ENCODE measurements at places on chromosomes 12 and 14. TPM values are rescaled to one million over a fixed set of nuclear protein-coding genes. Genes with fewer than 3 reads are reported as not detected.

TAS2R7 gene
- not detected for total RNA-seq

DNA sequence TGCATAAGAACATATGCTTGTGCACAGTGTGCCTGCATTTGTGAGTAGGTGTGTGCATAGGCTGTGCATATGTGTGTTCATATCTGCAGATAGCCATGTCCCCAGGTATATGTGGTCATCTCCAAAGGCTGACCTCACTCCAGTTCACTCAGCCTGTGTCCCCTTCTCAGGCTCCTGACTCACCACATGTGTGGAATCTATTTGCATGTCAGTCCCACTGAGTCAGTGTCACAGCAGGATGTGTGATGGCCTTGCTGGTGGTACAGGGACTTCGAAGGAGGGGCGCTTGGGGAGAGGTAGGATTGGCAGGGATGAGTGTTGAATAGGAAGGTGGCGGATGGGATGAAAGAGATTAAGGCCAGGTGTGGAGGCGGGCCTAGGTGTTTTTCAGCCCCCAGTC, 35.5 kb downstream of the KRT80 start:
- no peak for ATAC-seq

GRCh38 chr12:92574051-92574783, 128.6 kb upstream of the PLEKHG7 start:
- no peak for ATAC-seq

GRCh38 chr12:109288571-109288970, 20.5 kb downstream of the FOXN4 start:
- ATAC-seq: no peak

TBX3 gene
- total RNA-seq: 6.9 TPM

GRCh38 chr14:41604721-41605531, 1.8 kb upstream of the LRFN5 start:
- ATAC-seq: peak; percentile 52

DNA sequence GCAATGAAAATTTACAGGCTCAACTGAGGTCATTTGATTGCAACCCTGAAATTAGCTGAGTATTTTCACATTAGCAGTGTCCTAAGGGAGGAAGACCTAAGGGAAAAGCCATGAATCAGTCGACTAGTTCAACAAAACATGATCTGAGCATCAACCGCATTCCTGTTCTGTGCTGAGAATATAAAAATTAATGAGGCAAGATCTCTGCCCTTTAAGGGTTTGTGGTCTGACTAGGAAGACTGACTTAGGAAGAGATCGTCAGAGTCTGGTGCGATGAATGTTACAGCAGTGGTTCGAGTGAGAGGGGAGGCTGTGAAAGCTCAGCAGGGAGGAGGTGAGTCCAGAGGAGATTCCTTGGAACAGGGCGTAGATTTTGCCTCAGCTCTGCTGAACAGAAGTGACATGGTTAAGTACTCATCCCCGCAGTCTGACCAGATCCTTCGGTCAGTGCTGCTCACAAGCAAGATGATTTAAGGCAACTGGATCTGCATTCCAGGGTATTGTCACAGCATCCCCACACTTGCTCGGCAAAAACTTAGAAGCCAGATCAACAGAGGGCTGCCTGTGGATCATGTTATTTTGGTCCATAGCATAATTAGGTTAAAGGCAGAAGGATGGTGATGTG, 49.6 kb downstream of the BMAL2 start:
- ATAC-seq: peak; percentile 31

- ATAC-seq: no peak
Measured at GRCh38 chr14:101084436-101084826, 180.9 kb upstream of the RTL1 start.

DNA sequence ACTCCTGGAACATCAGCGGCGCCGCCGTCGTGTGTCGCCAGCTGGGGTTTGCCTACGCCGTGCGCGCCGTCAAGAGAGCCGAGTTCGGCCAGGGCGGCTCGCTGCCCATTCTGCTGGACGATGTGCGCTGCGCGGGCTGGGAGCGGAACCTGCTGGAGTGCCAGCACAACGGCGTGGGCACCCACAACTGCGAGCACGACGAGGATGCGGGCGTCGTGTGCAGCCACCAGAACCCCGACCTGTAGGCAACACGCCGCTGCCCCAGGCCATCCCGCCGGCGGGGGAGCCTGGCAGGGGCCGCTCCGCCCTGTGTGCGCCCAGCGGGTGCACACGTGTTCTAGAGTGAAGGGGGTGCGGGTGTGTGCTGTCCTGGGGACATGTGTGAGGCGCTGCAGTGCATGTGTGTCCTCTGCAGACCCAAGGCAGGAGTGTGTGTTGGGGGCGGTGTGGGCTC, 8.7 kb upstream of the CYP46A1 start:
- ATAC-seq: no peak

GRCh38 chr12:118312578-118312977, 60.1 kb downstream of the TAOK3 start:
- ATAC-seq: no peak

DNA sequence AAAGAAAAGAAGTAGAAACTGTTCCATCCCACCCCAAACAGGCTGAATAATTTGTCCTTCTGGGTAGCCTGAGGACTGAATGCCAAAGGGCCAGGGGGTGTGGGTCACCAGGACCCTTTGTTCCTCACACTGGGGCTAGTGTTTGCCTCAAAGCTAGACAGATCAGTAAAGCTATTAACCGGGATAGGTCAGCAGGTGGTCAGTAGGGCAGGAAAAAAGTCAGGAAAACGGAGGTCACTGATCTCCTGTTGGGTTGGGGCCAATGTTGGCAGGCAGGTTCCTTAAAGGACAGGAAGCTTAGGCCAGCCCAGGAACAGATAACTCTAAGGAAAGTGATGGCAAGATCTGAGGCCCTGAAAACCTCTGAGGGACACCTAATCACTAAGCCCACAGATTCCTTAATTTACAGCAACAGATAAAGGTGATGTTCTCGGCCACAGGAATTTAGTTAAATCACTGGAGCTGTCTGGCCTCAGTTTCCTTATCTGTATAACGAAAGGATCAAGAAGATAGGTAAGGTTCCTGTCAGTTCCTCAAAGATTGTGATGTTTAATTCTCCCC, 22.7 kb upstream of the TMPO start:
- ATAC-seq: no peak

GRCh38 chr14:72332871-72333270, 400.6 kb downstream of the RGS6 start:
- ATAC-seq: no peak

RAPGEF3 gene
- total RNA-seq: 56.8 TPM

GRCh38 chr12:57815177-57816000, 3.1 kb downstream of the AVIL start:
- ATAC-seq: no peak

GRCh38 chr14:56569174-56569573, 10.4 kb upstream of the TMEM260 start:
- no peak for ATAC-seq

- no peak for ATAC-seq
Measured at GRCh38 chr12:52125476-52125900, 46.0 kb downstream of the SMIM41 start.

DNA sequence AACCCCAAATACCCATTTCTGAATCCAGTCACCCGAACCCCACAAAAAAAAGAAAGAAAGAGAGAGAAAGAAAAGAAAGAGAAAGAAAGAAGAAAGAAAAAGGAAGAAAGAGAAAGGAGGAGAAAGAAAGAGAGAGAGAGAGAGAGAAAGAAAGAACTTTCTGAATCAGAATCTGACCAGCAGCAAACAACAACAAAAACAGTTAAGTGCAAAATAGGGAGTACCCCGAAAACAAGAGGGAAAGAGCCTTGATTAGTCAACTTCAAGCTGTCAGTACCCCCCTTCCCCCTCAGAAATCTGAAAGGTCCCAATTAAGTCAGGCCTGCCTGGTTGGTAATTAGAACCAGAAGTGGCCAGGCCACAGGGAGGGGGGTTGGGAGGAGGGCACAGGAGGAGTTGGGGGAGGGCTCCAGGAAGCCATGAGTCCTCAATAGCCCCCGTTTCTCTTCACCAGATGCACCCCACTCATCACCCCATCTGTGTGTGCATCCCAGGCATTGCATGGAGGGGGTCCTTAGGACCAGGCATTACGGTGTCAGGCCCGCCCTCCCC, 9.8 kb downstream of the RARG start:
- ATAC-seq: no peak

GRCh38 chr12:2548081-2548480, 246.7 kb upstream of the FKBP4 start:
- ATAC-seq: no peak

DNA sequence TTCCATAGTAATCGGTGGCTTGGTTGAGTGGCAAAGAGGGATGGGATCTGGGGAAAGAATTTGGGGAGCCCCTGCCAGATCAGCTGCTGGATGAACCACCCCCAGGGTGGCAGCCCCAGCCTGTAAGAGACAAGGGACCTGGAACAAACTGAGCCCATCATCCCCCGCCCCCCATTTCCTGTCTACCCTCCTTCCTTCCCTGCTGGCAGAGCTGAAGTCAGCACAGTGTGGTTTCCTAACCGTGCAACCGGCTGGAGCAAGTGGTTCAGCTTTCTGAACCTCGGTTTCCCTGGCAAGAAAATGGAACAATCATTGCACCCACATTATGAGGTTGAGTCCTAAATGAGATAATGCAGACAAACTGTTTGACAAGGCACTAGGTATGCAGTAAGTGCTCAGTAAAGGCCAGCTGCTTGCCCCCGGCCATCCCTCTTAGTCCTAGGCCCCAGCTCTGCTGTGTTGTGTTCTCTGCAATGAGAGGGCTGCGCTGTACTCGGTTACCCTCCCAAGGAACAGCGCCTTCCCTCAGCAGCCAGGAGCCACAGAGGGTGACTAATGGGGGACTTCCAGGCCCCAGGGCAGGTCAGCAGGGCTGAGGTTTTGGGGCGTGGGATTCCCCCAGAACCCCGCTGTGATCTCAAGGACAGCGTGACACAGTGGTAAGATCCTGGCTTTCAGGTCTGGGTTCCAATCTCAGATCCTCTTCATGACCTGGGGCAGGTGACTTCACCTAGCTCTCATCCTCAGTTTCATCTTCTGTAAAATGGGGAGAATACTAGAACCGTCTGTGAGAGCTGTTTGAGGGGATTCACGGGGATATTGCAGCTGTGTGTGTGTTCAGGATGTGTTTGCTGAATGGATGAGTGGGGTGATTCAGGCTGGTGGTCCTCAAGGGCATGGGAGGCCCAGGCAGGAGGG, 16.5 kb downstream of the SELPLG start:
- no peak for ATAC-seq

DNA sequence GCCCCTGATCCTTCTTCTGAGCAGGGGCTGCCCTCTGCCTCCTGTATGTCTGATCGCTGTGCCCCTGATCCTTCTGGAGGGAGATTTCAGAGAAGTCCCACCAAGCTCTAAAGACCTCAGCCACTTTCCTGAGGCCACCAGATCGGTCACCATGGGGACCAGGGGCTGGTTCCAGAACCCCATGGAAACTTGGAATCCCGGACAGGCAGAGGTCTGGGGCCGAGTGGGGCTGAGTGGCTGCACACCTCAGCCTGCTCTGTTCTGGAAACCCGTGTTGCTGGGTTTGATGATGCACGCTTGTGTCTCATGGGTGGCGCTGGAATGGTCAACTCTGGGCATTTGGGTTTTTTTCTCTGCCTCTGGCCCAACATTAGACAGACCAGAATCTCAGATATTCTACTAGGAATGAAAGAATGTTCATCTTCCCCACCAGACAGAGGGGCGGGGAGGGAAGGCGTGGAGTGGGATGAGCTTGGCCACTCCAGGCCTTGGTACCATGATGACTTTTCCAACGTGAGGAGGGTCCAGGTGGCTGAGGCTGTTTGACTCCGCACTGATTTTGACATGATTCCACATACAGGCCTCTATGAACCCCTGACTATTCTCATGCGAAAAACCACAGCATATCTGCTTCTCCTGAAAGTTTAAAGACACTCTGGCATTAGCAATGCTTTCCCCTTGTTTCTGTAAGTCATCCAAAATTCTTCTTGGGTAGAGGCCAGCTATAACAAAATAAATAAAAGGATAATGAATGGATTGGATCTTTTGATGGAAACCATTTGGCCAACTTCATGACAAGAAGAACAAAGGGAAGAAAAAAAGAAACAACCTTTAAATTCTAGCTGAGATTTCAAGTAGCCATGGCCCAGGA, 114.5 kb downstream of the ADGRD1 start:
- ATAC-seq: no peak

DNA sequence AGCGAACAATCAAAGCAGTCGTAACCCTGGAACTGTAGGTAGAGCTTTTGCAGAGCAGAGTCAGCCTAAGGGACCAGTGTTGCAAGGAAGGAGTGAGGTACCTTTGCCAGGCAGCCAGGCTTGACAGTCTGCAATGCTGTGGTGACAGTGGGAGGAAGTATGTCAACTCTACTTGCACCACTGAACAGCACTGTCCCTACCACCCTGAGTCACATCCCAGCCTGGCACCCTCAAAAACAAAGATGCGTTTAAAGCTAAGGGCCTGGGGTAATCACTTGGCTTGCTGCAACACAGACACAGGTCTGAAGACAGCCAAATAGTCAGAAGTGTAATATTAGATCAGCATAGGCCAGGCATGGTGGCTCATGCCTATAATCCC, 141.9 kb downstream of the DPF3 start:
- ATAC-seq: no peak

- peak; percentile 1 for ATAC-seq
Measured at GRCh38 chr12:14773685-14774073, 29.6 kb downstream of the WBP11 start.

Data from gastroesophageal sphincter (tissue), 4 donors.